ENCODE measurements at places on chromosomes 2 and 18. TPM values are rescaled to one million over a fixed set of nuclear protein-coding genes. Genes with fewer than 3 reads are reported as not detected.

Gene FOSL2
- total RNA-seq: 166 TPM

DNA sequence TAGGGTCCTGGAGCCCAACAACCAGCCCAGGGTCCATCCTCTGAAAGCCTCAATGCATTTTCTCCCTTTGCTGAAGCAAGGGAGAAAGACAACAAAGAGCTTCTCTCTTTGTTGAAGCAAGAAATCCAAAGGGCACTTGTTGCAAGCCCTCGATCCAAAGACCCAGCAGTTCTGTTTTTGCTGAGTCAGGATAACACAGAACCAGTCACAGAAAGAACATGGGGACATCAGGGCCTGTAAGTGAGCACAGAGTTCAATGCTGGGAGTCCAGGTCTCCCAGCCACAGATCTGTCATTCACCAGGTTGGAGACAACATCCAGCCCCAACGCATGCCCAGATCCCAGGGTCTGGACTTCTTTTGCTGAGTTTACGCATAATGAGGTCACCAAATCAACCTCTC lies 315.8 kb upstream of the KLHL29 start:
- DNase-seq: no peak

- DNase-seq: no peak
Observed at GRCh38 chr18:47815486-47816270, 114.8 kb downstream of the SMAD2 start.

GRCh38 chr2:43326101-43326825 lies 99.9 kb upstream of the ZFP36L2 start:
- DNase-seq: no peak

- no peak for DNase-seq
Observed at GRCh38 chr2:55511508-55512124, 7.9 kb upstream of the CFAP36 start.

DNA sequence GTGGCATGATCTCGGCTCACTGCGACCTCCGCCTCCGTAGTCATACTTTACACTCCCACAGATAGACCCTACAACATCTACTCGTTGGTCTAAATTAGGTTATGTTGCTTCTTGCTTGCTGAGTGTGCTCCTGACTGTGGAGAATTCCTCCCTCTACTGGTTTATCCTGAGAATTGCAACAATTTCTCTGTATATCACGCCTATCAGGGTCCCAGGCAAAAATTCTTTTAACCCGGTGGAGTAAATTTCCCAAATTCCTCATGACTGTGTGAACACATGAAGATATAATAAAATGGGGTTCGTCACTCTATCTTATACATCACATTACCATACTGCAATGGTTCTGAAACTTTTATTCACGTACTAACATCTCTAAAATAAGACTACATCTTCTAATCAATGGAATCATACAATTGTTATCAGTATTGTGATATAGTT lies 156.7 kb downstream of the EVA1A start:
- no peak for DNase-seq

Gene MYL12A
- total RNA-seq: 345 TPM

DNA sequence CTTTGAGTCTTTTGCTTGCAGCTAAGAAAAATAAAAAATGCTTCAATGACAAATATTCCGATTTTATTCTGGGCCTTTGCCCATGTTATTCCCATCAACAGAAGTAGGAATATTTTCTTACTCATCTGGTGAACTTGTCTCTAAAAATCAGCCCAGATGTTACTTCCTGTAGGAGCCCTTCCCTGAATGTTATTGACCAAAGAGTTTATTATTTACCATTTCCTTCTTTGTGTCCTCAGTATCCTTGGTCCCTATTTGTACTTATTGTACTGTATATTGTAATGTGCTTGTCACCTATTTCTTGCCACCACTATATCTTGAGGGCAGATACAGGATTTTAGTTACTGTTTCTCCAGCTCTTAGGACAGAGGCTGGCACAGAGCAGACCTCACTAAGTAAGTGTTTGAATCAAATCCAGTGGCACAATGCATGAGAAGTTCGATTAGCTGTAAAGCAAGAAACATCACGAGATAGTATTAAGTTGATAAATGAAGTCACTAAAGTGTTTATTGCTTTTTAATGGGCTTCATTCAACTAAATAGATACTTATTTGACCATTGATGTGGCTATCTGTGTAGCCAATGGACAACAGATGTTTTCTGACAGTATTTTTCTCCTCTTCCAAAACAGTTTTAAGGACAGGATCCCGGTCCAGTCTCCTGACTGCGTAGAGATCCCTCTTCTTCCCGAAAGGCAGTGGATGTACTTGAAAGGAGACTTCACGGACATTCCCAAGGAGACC lies 109.1 kb downstream of the DDX1 start:
- DNase-seq: no peak

Gene MATN3
- 0.70 TPM for total RNA-seq

GRCh38 chr2:230012267-230012884 lies 56.3 kb downstream of the SLC16A14 start:
- no peak for DNase-seq

GRCh38 chr2:10028407-10028987 lies 14.9 kb upstream of the KLF11 start:
- DNase-seq: peak; percentile 53

DNA sequence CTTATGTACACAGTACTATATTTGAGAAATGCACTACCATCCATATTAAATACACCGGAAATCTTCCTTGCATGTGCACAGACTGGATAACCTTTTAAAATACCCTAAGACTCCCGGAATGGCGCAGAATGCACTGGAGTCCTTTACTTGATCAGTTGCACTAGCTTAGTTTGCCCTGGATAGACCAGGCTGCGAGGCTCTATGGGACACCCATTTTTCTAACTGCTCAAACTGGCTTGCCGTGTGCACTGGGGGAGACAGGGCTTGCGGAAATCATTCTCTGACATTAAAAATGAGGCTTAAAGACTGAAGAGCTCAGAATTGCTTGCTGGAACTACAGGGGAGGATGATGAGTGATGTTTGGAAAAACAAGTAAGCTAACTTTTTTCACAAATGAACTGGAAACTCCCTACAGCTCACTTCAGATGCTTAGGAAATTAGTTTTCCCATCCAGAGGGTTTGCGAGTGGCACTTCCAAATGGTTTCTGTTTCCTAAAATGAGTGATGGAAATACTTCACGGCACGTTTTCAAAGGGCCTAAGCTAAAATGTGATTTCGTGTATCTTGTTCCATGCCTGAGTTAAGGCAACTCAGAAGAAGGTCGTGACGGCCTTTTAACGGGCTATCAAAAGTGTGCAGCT lies 2.7 kb downstream of the NCK2 start:
- DNase-seq: no peak

- DNase-seq: peak; percentile 80
Observed at GRCh38 chr18:6947338-6948030, 170.1 kb downstream of the LAMA1 start.

DNA sequence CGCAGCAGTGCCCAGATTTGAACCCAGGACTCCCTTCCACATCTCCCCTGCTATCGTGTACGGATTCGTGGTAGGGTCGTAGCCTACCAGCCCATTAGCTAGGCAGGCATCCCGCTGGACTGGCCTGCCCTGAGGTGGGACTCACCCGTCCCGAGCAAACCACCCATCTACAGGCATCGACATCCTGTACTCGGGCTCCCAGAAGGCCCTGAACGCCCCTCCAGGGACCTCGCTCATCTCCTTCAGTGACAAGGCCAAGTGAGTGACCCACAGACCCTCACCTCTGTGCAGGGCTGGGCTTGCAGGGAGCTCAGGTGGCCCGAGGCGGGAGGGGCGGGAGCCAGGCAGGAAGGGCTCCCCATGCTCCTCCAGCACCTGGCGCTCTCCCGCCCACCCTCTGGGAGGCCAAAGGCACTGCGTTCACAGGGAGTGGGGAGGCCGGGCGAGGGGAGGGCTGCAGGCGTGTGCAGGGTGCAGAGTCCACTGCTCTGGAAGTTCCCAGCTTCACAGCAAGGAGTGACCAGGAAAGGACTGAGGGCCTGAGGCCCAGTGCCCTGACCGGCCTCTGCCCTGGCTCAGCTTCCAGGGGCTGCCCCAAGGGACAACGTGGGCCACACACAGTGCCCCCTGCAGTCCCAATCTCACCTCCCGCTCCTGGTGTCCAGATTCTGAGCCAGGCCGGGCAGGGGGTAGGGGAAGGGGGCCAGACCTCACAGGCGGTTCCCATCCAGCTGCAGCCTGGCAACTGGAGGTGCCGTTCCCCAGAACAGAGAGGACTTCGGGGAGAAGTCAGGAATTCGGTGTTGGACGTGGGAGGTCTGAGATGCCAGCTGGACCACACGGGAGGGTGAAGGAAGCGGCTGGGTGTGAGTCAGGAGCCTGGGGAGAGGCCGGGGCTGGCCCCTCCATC lies 5.4 kb downstream of the AGXT start:
- DNase-seq: peak; percentile 85

GRCh38 chr18:21904856-21905255 lies 164.3 kb downstream of the MIB1 start:
- DNase-seq: no peak

DNA sequence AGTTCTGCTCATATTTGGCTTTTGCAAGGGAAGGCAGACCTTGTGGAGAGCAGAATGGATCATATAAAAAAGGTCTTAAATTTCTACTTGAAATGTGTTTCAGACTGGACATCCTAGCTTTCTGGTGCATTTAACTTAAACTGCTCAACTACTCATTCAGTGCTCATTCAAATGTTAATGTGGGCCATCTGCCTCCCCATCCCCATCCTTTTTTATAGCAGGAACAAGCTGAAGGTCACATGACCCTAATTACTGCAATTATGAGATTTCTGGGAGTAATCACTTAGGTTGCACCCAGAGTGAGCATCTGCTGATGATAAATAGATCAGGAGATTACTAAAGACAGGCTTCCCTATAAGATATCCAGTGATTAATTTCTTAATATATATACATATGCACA lies 96.1 kb downstream of the MAP2 start:
- no peak for DNase-seq

Gene LAMA1
- total RNA-seq: 20.8 TPM

Gene FAM228A
- total RNA-seq: not detected

GRCh38 chr2:71659868-71660518 lies 206.6 kb downstream of the DYSF start:
- no peak for DNase-seq

GRCh38 chr18:63736876-63737275 lies 34.1 kb downstream of the SERPINB11 start:
- DNase-seq: no peak

- peak; percentile 62 for DNase-seq
Observed at GRCh38 chr18:56789004-56789888, 138.1 kb downstream of the WDR7 start.

DNA sequence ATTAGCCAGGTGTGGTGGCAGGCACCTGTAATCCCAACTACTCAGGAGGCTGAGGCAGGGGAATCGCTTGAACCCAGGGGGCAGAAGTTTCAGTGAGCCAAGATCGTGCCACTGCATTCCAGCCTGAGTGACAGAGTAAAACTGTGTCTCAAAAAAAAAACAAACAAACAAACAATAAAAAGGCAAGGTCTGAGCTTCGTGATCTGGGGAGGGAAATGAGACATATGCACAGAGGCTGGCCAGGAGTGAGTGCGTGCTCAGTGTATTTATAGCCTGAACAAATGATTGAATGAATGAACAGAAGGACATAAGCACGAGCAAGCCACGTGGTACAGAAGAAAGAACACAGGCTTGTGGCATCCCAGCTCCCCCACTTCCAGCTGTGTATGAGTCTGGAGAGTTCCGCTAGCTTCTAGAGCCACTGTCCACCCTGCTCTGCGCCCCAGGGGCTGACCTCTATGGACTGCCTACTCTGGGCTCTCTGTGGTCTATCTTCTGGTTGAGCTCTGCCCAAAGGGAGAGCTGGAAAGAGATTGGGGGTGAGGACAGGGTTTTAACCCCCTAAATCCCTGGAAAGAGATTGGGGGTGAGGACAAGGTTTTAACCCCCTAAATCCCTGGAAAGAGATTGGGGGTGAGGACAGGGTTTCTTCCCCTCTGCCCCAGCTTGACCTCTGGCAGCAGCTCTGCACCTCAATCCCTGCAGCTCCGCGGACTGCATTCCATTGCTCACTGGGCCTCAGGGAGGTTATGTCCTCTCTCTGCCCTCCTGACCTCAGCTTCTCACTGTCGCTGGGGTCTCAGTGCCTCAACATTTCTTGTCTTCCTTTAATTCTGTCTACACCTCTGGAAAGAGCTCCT lies 11.0 kb upstream of the ROCK2 start:
- no peak for DNase-seq

Data from mucosa of descending colon (tissue), 3 donors.